ENCODE measurements at places on chromosomes 3 and 15.

- no peak for DNase-seq
These were observed 221.8 kb upstream of the TPRG1 start for GRCh38 chr3:188949996-188950395.

DNA sequence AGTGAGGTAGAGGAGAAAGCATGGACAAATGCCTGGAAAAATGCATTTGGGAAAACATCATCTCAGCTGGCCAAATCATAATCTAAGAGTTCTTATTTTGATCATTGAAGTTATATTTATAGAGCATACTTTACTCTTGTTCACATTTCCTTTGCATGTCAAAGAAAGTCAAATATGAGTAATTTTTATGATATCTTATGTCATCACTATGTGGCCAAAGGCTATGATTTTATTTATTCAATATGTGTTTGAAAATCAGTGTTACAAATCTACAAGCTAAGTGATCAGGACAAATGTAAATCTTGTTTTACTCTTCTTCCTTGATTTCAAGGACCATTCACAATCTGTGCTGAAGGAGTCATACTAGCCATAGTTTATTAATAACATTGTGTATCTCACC lies 237.2 kb upstream of the DPH6 start:
- no peak for DNase-seq

DNA sequence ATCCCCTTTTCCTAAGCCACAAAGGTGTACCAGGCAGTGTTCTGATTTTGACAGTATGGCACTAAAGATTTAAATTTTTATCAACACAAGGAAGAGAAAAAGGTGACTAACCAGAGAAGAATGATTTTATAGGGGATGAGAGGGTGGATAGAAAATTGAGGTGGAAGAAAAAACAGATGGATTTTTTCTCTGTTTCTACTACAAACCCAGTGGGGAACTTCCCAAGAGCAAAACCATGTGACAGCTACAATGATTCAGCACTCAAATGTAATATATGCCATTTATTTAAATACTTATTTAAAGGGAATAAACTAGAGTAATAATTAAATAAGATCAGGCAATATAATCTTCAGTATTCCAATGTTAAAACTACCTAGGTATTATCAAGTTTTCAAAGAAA lies 11.1 kb downstream of the DCUN1D1 start:
- no peak for DNase-seq

GRCh38 chr3:181103605-181104004 lies 114.1 kb upstream of the DNAJC19 start:
- DNase-seq, result no peak

DNA sequence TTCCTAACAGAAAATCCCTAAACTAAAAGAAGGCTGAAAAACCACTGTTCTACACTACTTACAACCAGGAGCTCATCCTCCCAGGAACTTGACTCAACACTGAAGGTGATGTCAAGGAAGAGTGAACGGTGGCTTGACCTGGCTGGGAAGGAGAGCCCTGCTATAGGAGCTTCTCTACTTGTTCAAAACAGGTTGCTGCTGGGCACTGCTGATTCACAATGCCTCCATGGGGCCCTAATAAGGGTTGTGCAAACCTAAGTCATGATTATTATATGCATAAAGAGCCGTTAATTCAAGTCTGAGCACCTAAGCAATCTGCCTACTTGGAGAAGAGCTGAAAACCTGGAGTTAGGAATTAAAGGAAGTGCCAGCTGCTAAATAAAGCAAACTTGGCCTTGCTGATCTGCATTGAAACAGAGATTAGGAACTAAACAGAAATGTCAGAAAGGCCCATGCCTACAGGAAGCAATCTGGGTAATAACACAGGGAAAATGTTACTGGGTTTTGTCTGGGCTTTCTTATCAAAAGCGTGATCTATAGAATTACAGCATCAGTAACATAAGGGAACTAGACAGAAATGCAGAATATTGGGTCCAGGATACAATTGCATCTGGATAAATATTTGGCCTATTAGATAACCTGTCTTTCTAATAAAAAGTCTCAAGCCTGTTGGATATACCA lies 243.2 kb downstream of the NEK10 start:
- DNase-seq, result no peak

GRCh38 chr3:119738741-119739140 lies 35.9 kb downstream of the CFAP91 start:
- no peak for DNase-seq

GRCh38 chr3:49255112-49255511 lies 21.9 kb downstream of the C3orf62 start:
- no peak for DNase-seq

GRCh38 chr3:104520228-104520655 lies 846.5 kb upstream of the ALCAM start:
- DNase-seq, result no peak

GRCh38 chr15:57751177-57751800 lies 44.8 kb downstream of the POLR2M start:
- DNase-seq, result no peak

GRCh38 chr3:195012100-195012499 lies 258.9 kb downstream of the XXYLT1 start:
- DNase-seq, result no peak

DNA sequence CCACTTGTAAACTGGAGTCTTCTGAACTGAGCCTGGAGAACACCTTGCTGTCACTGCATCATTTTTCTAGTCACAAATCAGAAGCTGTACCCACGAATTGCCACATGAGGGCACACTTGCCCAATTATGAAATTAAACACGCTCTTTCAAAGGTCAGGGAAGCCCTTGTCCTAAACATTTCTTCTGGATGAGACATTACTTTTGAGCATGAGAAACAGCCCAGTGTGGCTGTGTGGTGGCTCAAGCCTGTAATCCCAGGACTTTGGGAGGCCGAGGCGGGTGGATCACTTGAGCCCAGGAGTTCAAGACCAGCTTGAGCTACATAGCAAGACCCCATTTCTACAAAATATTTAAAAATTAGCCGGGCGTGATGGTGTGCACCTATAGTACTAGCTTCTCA lies 27.5 kb upstream of the CFAP161 start:
- peak; percentile 7 for DNase-seq

GRCh38 chr15:38849046-38849445 lies 284.4 kb upstream of the RASGRP1 start:
- DNase-seq, result no peak

DNA sequence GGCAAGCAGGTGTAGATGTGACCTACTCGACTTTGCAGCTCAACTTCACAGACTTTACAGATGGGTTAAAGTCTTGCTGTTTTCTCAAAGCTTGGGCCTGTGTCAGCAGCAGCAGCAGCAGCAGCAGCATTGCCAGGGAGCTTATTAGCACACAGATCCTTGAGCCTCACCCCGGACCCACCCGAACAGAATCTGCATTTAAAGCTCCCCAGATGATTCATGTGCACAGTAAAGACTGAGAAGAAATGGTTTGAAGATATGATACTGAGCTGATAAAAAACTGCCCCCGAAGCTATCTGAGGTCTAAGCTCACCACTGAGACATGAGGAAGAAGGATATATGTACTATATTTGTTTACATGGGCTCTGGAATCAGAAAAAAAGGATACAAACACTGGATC lies 231.7 kb downstream of the ARPP21 start:
- DNase-seq, result no peak

DNA sequence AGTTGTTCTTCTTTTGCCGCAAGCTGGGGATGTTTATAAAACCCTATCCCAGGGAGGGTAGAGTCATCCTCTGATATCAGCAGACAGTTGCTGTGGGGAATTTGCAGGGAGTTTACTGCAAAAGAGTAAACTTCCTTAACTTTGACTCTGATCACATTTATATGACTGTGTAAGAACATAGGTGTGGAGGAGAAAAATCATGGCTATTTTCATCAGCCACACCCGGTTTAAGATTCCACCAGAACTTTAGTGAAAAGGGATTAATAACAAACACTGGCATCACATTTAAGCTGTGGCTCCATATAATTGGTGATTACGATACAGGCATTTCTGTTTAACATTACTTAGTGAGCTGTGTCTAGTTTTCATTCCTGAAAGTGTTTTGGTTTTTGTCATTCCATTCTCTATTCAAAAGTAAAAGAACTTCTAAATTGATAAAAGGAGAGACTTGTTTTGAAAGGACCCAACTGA lies 143.1 kb downstream of the MYLK start:
- DNase-seq, result no peak

GRCh38 chr3:46386205-46386604 lies 15.5 kb downstream of the CCR5 start:
- no peak for DNase-seq

- no peak for DNase-seq
These were observed 4.9 kb upstream of the TJP1 start for GRCh38 chr15:29826908-29827820.
